Stimulated activated CD8-positive, alpha-beta memory T cell treated with anti-CD3 and anti-CD28 coated beads, Interleukin-2, amount 100 ng/mL, for 1 hour (primary cell): ENCODE measurements at places on chromosomes 4 and X.

- no peak for DNase-seq
Observed at GRCh38 chr4:180350901-180351300, 1892.3 kb upstream of the TENM3 start.

- no peak for DNase-seq
Observed at GRCh38 chrX:116413273-116413672, 23.1 kb upstream of the SLC6A14 start.

DNA sequence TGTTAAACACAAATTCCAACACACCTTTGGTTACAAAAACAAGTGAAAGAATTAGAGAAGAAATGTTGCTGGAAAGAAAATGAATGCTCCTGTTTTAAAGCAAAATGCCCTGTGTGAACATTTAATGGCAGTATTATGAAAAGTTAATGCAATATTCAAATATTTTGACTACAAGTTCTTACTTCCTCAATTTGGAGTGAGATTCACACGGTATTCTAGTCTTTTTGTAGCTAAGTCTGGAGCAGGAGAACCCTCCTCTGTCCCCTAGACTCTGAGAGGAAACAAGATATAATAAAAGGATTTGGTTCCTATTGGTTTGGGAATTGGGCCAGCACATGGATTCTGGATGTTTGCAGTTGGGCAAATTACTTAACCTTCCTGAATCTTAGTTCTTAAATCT, 12.7 kb downstream of the MAD2L1 start:
- DNase-seq: no peak

GRCh38 chrX:13339607-13340006, 19.8 kb upstream of the ATXN3L start:
- DNase-seq: no peak

- DNase-seq: no peak
Observed at GRCh38 chrX:110399497-110399896, 40.8 kb downstream of the RTL9 start.

- no peak for DNase-seq
Observed at GRCh38 chr4:2261853-2262144, at the start of gene MXD4. Gene MXD4, minus strand, starts transcription at chr4:2262109. Its CDS starts 129 bp downstream, at chr4:2261980.

- no peak for DNase-seq
Observed at GRCh38 chr4:99886146-99886545, 8.1 kb downstream of the LAMTOR3 start.

- DNase-seq: no peak
Observed at GRCh38 chrX:24515447-24515846, 50.4 kb downstream of the PDK3 start.

DNA sequence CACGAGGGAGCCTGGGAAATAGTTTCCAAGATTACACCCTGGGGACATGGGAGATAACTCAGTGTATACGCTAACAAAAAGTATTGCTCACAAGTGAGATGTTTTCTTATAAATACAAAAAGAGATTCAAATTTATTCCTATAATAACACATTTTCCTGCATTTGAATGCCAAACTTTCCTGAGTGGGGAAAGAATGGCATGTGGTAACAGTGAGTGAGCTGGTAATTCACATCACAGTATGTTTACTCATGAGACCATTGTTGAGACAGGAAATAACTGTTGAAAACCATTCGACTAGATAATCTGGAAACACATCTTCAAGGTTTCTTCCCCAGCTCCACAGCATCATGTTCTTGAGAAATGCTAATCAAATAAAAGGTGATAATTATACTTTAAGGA, 109.1 kb downstream of the TASL start:
- no peak for DNase-seq

GRCh38 chrX:133440081-133440796, 24.9 kb upstream of the GPC4 start:
- no peak for DNase-seq

DNA sequence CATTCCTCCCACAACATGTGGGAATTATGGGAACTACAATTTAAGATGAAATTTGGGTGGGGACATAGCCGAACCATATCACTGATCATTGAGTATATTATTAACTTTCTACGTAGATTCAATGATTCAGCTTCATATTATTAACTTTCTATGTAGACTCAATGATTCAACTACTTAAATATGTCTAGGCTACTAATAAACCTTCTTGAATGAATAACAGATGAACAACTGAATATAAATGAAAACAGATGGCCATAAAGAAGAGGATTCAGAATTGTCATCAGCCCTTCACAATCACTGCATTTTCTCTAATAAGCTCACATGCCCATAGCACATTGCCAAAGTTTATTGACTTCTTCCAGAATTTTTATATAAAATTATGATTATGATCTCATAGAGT, 57.0 kb downstream of the CEP44 start:
- DNase-seq: no peak

DNA sequence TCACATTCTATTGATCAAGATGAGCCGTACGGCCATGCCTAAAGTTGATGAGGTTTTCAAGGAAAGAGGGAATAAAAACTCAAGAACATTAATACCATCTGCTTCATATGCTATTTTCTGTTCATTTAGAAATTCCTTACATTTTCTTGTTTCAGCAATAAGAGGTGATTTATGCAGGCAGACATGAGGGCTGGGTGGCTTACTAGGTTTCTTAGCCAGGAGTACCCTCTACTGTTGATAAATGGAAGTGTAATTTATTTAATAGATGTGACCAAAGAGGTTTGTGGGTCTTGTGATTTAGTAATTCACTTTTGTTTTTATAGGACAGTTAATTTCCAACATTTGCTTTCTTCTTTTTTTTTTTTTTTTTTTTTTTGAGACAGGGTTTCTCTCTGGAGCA, 6.4 kb upstream of the SMIM9 start:
- DNase-seq: no peak

DNA sequence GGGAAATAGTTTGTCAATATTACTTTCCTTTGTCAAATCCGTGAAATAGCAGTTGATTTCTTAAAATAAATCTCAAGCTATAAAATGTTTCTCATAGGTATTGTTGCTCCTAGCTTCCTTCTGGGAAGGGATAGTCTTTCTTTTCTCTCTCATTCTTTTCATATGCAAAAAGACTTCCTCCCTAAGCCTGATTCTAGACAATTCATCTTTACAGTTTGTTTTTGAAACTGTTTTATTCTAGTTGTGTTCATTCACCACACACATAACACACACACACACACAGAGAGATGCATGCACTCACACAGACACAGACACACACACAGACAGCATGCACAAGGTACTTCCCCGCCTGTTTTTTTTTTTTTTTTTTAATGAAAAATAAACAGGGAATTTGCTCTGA, 18.2 kb downstream of the GLRA3 start:
- DNase-seq: no peak

DNA sequence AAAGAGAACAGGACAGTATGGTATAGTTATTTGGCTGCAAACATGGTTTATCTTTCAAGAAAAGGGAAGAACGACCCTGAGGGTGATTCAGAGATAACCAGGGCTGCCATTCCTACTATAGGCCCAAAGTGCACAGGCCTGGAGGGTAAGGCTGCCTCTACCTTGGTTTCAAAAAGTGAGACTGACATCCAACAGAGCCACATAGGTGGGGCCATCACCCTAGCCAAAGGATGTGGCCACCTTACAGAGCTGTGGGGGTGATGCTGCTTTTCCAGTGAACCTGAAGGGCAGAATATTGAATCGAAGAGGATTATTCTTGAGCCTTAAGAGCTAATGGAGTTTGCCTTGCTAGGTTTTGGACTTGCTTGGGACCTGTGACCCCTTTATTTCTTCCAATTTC, 15.7 kb downstream of the SH2D1A start:
- DNase-seq: no peak

GRCh38 chr4:138592796-138593195, 350.6 kb upstream of the SLC7A11 start:
- DNase-seq: no peak

GRCh38 chrX:120304256-120304655, 7.0 kb downstream of the TMEM255A start:
- no peak for DNase-seq

- no peak for DNase-seq
Observed at GRCh38 chr4:8277356-8278008, 7.9 kb downstream of the HTRA3 start.

GRCh38 chr4:115562506-115562905, 449.1 kb upstream of the NDST4 start:
- DNase-seq: no peak

- no peak for DNase-seq
Observed at GRCh38 chr4:67575232-67576058, 16.9 kb downstream of the STAP1 start.

GRCh38 chrX:142680038-142680437, 345.7 kb upstream of the SPANXN4 start:
- DNase-seq: no peak

DNA sequence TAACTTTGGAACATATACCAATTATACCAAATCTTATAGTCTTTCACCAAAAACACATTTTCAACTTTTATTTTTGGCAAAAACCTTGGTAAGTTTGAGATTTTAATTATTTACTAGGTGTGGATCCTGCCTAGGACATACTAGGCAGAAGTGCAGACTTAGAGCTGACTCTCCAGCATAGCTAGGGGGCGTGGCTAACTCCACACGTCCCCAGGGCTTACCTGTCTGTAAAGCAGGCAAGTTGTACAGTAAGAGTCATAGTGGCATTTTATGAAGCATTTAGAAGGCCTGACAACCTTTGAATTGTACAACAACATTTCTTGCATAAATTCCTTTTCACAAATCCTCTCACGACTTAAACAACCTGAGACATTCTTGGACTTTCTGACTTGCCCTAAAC, 19.2 kb upstream of the GRPEL1 start:
- no peak for DNase-seq

DNA sequence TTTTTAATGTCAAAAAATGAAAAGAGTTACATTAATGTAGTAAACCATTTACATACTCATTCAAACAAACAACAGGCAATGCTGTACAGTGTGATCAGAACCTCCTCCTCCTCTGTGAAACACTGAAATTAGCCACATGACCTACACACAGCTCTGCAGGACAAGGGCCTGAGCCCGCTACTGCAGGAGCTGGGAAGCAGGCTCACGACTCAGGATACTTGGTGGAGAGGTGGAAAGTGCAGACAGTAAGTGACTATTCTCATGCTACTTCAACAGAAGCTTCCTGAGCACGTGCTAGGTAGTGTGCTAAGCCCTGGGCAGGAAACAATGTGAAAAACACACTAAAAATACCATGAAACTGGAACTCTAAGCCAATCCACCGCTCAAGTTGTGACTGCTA, 56.8 kb downstream of the TAPT1 start:
- DNase-seq: no peak

- DNase-seq: no peak
Observed at GRCh38 chrX:39611468-39611867, 486.3 kb downstream of the BCOR start.

GRCh38 chr4:66795724-66796123, 749.6 kb downstream of the CENPC start:
- DNase-seq: no peak

DNA sequence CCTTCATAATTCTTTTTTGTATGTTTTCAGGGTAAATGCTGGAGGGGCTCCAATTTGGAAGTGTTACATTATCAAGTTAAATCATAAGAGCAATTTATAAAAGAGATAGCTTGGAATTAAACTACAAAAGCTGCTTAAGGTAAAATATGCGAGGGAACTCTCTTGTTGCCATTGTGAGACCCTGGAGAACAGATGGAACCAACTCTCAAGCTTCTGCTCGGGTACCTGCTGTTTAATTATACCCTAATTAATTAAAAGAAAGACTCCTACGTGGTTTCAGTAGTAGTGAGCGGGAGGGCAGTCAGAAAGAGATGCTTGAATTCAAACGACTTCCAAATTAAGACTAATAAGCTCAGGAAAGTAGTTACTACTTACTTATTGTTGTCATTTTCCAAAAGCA, 313.1 kb upstream of the TACR3 start:
- no peak for DNase-seq

DNA sequence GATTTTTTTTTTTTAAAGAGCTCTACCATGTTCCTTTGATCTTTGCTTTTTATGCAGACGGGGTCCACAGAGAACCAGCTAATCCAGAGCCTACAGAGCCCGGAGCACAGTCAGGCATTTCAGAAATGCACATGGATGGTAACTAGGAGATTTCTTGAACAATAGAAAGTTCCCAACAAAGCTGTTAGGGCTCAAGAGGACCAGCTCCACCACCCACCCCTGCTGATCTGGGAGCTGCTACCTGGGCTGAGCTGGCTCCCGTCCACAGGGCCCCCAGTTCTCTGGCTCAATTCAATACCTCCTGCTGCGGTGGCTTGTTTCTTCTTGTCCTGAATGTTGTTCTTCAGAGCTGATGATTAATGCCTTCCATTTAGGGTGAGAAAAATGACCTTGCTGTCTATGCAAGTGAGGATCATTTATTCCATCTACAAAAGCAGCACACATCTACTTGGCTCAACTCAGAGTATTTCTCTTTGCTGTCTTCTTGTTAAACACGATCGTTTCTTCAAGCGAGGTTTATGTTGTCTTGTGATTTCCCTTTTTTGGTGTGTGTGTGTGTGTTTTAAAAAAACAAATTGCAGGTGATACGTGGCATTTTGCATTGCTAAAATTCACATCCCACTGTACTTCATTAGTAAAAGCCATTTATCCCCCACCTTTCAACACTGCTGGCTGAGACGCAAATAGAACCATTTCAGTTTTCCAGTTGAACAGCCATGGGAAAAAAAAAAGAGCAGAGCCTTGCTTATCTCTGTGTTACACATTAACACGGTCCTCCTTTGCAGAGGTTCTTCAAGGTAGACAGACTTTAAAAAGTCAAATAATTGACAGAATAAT, 31.3 kb downstream of the IGFBP7 start:
- no peak for DNase-seq

GRCh38 chr4:6575503-6576240, 683 bp downstream of the MAN2B2 start:
- no peak for DNase-seq

DNA sequence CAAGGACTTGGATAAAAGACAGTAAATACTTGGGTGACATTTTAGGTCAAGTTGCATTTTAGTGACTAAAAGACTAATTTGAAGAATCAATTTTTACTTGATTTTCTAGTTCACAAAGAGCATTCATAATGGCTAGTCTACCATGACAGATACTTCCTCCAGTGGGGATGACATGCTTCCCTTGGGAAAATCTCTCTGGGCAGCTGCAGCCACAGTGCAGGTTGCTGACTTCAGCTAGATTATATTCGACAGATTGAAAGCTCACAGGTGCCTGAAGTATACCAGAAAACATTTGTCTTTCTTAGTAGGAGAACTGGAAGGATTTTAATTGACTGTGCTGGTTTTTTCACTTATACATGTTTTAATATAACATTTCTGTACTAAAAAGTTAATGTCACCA, 209.6 kb upstream of the MAGEB2 start:
- DNase-seq: no peak

GRCh38 chrX:30663322-30663721, 10.1 kb downstream of the GK start:
- no peak for DNase-seq

GRCh38 chrX:30951003-30951402, 61.9 kb upstream of the TAB3 start:
- no peak for DNase-seq

- DNase-seq: no peak
Observed at GRCh38 chr4:184313702-184314659, 96.3 kb upstream of the ENPP6 start.
